Esophagus mucosa (tissue), 1 donor: ENCODE measurements at places on chromosomes 5 and 9. TPM values are rescaled to one million over a fixed set of nuclear protein-coding genes. Genes with fewer than 3 reads are reported as not detected.

C5orf63 gene
- total RNA-seq, result 5.1 TPM

GRCh38 chr9:7121055-7121454 is 363.3 kb downstream of the KDM4C start:
- ATAC-seq, result no peak

DNA sequence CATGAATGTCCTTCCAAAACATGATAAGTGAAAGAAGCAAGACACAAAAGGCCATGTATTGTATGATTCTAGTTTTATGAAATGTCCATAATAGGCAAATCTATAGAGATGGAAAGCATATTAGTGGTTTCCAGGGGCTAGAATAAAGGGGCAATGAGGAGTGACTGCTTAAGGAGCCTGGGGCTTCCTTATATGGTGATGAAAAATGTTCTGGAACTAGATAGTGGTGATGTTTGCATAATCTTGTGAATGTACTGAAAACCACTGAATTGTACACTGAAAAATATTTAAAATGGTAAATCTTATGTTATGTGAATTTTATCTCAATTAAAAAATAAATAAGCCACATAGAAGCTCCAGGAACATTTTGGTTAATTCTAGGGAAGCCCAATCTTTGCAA is 144.4 kb upstream of the ANKRD55 start:
- ATAC-seq, result no peak

DNA sequence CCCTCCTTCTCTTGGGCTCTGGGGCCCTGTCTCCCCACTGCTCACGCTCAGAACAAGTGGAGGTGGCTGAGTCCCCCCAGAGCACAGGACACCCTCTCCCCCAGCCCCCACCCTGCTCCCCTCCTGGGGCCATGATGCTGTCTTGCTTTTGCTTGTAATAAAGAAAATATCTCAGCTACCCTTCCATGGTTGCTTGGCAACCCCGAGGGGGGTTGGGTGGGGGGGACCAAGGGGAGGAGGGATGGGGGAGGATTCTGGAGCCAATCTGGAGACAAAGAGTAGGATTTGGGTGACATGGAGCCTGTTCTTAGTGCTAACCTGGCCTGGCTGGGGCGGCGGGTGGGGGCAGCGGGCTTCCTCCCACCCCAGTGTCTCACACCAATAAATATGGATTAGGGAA is 16.1 kb upstream of the CERCAM start:
- ATAC-seq, result no peak

- no peak for ATAC-seq
Observed at GRCh38 chr9:123365287-123365880, 9.4 kb downstream of the CRB2 start.

GRCh38 chr9:73264631-73265030 is 113.0 kb downstream of the ANXA1 start:
- ATAC-seq, result no peak

ATP10B gene
- 12.1 TPM for total RNA-seq

- ATAC-seq, result no peak
Observed at GRCh38 chr9:22204240-22204639, 195.1 kb upstream of the CDKN2B start.
